ENCODE measurements at places on chromosomes 7 and 10. TPM values are rescaled to one million over a fixed set of nuclear protein-coding genes. Genes with fewer than 3 reads are reported as not detected.
A peak's percentile ranks its signal among the peaks of the same experiment; 100 is the strongest.

PLXDC2 gene
- total RNA-seq, result 24.0 TPM

TEX47 gene
- not detected for total RNA-seq

TBXAS1 gene
- 15.3 TPM for total RNA-seq

APBB1IP gene
- 3.1 TPM for total RNA-seq

H2BK1 gene
- not detected for total RNA-seq

GPR26 gene
- not detected for total RNA-seq

DNA sequence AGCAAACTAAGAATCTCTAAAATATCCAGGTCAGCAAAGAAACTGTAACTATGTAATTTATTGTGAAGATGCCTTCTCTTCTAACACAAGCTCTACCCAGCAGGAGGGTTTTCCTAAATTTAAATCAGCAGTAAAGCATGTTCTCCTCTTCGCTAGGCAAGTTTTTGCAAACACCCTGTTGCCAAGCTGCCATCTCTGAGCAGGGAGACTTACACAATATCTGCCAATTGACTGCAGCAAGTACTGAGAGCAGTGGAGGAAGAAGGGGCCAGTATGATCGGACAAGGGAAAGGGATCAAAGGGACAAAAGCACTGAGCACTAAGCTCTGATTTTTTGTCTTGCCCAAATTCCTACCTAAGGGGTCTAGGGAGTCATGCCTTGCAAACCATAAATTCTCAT is 16.0 kb upstream of the LANCL2 start:
- no peak for DNase-seq

- no peak for DNase-seq
These were observed 137.4 kb downstream of the MDFIC start for GRCh38 chr7:115059321-115059720.

DNA sequence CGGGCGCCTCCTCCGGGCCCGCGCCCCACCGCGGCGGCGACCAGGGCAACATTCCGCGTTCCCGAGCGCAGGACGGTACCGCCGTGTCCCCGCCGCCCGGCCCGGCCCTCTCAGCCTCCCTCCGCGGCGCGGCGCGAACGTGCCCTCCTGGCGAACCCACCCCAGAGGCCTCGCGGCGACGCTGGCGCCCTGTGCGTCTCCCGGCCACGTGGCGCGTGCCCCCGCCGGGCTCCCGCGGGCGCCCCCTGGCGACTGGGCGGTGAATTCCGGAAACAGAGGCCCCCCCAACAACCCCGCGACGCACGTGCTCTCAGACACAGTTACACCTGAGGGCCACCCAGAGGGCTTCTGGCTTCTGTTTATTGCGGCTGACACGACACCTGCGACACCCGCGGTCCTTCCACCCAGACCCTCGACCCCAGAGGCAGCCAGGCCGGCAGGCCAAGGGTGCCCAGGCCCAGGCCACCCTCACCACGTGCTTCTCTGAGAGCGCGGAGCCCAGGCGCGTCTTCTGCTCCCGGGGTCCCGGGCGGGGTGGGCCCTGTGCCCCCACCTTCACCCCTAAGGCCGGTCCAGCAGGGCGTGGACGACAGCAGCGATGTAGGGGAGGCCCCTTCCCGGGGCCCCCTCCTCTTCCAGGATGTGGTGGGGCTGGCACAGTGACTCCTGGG is at the start of gene SAP25:
Gene SAP25 (minus strand): TSS at position 210 of the 671 bp plus-strand sequence. CDS start 158 bp downstream, at position 52.
- no peak for DNase-seq

- DNase-seq, result peak; percentile 63
These were observed 4.0 kb downstream of the GNGT1 start for GRCh38 chr7:93910076-93910994.

- DNase-seq, result no peak
These were observed 53.3 kb downstream of the SH3PXD2A start for GRCh38 chr10:103802081-103802480.

DNA sequence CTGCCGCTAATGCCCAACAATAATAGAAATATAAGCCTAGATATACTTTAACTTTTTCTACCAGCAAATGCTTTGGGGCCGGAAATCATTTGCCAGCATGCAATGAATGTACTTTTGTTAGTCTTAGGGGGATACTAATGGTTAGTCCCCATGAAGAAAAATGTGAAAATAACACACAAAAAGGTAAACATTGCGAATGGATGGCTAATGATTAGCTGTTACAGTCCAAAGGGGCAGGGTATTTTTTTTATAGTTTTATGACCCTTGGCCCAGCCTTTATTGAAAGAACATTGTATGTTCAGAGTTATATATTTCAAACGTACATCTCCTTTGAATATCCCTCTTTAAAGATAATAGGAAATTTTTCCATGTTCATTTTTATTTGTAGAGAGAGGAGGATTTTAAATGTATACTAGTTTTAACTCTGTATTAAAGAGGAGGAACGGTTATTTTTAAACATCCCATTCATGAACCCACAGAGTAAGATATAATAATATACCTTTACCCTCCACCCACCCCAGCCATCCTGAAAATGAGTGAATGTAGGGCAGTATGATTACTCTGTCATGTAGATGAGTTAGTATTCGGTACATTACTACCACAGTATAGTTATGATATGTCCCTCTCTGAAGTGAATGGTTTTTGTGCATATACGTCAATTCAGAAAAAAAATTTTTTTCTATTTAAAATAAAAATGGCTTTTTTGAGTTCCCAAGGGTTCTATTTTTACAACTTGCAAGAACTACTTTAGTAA is 63.6 kb downstream of the ARID5B start:
- DNase-seq, result no peak

- DNase-seq, result no peak
These were observed 53.7 kb downstream of the LRRC17 start for GRCh38 chr7:102966465-102966864.

DNA sequence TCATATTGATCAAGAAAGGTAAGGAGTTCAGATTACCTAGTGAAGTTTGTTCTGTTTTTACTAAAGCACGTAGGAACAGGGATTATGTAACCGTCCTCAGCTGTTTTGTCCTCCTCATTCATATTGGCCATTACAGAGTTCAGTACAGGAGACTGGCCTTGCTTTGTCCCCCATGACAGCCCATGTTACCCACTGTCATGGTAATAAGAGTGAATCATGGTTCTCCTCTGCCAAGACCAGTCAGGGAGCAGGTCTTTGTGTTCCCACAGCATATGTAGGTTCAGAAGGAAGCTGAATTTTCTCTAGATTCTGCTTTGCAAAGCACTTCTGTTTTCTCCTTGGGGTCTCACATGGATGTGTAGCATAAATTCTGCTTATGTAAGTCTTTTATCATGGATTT is 106.2 kb upstream of the GPR141 start:
- DNase-seq, result no peak

DNA sequence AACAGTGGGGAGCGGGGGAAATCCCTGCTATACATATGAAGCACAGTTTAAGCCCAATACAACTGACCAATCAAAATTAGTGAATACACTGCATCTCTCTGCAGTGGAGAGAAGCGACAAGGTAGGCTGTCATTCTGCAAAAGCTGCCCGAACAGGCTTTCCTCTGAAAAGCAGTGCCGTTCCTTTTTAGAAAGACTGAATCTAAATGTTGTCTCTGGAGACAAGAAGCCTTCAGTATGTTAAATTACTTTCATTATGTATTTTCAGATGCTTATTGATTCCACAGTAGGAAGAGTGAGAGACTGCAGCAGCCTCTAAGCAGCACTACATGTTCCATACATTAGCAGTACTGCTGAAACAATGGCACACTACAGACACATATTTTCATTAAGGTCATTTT is at the start of gene GPR22:
Gene GPR22 (plus strand): TSS at position 129 of the 400 bp plus-strand sequence. CDS start 4,004 bp downstream, outside the sequence.
- DNase-seq, result no peak
